CD4-positive, alpha-beta T cell treated with Interleukin-17A for 1 hour (primary cell): ENCODE measurements at places on chromosomes 13 and 19.

DNA sequence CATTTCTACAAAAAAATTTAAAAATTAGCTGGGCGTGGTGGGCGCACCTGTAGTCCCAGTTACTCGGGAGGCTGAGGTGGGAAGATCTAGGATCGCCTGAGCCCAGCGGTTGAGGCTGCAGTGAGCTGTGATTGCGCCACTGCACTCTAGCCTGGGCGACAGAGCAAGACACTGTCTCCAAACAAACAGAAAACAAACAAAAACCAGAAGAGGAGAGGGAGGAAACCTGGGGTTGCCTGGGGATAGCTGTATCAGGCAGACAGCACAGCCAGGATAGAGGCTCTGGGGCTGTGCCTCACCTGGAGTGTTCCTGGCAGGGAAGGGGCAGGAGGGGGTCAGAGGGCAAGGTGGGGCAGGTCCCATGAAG, 2.6 kb upstream of the POLR2E start:
- DNase-seq = no peak

DNA sequence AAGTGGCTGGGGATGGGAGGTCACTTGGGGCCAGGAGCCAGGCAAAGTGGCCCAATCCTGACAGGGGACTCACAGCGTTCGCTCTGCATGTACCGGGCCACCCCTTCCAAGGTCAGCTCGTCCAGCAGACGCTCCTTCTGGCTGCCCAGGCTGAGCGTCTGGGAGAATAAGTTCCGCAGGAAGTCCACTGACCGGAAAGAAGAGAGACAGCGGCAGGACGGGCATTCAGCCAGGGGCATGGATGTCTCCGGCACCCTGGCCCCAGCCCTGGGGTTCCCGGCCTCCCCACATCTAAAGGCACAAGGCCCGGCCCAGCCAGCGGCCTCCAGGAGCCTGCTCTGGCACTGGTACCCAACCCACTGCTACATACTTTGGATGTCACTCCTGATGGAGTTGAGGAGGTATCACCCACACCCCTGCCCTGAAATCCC, 6.1 kb downstream of the SIRT2 start:
- no peak for DNase-seq

- DNase-seq = no peak
These were observed 254.2 kb downstream of the GPC5 start for GRCh38 chr13:91652404-91653301.

- no peak for DNase-seq
These were observed 213.9 kb upstream of the SLITRK1 start for GRCh38 chr13:84096216-84096615.

GRCh38 chr19:47660435-47660832, 51.5 kb downstream of the BICRA start:
- no peak for DNase-seq

DNA sequence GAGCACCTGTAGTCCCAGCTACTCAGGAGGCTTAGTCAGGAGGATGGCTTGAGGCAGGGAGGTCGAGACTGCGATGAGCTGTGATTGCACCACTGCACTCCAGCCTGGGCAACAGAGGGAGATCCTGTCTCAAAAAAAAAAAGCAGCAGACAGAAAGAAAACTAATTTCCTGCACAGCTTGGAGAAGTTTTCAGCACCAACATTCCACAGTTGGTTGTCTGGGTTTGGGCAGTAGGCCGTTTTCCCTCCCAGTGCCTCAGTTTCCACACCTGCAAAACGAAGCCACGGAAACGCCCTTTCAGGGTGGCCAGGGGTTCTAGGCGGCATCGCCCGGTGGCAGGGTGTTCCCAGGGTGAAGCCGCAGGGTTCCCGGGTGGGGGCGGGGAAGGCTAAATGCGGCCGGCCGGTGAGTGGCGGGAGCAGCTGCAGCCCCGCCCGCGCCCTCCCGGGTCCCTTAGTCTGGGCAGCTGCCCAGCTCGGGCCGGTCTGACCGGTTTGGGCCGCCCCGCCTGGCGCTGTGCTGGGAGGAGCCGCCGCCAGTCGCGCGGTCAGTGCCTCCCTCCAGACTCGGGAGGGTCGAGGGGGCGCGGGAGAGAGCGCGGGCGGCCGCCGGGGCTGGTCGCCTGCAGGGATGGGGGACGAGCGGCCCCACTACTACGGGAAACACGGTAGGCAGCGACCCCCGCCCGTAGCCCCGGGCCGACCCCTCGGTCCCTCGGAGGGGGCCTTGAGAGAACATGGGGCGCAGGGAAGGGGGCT, at the start of gene SLC44A2:
TSS of gene SLC44A2 (plus strand) at position 551 of the 759 bp plus-strand sequence. CDS start at position 632, 81 bp downstream.
- DNase-seq = no peak

- no peak for DNase-seq
These were observed 809 bp downstream of the U2AF2 start for GRCh38 chr19:55655648-55656040.

GRCh38 chr19:33096005-33096404, 15.0 kb downstream of the GPATCH1 start:
- no peak for DNase-seq

DNA sequence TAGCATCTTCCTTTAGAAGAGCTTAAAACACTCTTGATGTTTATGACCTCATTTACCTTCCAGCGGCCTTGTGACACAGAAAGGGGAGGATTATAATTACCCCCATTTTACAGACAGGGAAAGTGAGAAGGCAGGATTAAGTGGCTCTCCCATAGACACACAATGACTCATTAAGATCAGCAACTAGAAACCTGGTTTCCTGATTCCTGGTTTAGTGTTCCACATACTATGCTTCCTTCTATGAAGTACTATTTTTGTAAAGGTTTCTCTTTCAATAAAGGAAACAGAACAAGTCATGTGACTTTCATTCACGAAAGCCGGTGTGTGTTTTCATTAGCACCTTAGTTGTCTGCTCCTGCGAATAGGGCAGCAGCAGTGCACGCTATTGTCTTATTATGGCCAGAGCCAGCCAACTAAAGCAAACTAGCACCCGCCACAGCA, 8.3 kb downstream of the IRS2 start:
- DNase-seq = peak; percentile 18

GRCh38 chr19:29489172-29489951, 36.4 kb upstream of the VSTM2B start:
- DNase-seq = no peak

DNA sequence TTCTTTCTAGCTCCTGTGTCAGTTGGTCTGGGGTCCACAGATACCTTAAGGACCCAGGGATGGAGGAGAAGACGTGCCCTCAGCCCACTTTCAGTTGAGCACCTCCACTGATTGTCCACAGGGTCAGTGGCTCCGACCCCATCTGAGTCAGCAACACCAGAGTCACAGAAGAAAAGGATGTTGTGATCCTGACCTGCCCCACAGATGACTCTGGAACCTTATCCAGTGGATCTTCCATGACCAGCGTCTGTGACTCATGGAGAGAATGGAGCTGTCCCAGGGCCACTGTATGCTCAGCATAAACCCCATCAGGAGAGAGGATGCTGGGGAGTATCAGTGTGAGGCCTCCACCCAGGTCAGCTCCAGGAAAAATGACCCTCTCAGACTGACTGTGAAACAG, 22.0 kb downstream of the CEACAM4 start:
- no peak for DNase-seq

DNA sequence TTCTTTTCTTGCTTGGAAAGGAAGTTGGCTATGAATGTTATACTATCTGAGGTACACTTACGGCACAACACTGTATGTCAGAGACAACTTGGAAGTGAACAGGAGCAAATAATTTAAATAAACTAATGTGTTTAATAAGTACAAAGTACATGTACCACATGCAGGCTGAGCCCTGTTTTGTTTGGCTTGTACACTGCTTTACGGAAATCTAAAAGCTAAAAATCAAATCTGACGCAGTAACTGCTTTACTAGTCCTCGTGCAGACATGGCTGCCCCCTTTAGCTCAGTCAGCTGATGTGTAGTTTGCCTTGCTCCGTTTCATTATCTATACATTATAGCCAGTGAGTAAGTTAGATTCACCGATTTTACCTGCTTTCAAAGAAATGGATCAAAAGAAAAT, 36.5 kb downstream of the TDRD3 start:
- DNase-seq = no peak

- DNase-seq = no peak
These were observed 309.1 kb upstream of the EDNRB start for GRCh38 chr13:78227709-78228108.

- peak; percentile 40 for DNase-seq
These were observed 9.3 kb downstream of the POU2F2 start for GRCh38 chr19:42122691-42123607.

DNA sequence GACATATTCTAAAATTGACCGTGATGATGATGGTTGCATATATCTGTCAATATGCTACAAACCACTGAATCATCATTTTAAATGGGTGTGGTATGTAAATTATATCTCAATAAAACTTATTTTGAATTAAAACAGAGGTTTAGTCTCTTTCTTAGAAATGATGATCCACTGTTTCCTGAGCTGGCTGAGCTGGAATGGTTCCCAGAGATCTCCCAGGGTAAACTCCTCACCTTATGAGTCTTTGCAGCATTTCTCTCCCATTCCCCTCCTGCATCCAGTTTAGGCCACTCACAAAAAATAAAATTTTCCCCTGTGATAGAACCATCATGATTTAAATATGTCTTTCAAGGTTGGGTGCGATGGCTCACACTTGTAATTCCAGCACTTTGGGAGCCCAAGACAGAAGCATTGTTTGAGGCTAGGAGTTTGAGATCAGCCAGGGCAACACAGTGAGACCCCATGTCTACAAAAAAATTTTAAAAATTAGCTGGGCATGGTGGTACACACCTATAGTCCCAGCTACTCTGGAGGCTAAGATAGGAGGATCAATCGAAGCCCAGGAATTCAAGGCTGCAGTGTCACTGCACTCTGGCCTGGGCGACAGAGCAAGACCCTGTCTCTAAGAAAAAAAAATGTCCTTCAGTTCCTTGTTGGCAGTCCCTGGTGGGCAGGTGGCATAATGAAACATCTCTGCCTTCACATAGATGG, 46.1 kb downstream of the FLT1 start:
- no peak for DNase-seq

DNA sequence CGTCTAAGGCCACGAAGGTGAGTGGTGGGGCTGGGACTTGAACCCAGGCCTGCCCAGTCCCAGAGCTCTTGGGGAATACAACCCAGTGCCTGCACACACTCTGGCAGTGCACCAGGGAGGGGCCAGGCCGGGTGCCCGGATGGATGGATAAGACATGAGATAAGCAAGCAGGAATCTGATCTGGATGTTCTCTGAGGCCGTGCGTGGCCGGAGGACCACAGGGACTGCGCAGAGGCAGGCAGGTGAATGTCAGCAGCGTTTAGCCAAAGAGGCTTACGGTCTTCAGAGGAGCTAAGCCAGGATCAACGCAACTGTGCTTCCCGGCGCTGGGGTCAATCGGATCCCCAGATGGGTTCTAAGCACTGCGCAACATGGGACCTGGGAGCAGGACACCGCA, 1.5 kb downstream of the ZNF787 start:
- DNase-seq = no peak

DNA sequence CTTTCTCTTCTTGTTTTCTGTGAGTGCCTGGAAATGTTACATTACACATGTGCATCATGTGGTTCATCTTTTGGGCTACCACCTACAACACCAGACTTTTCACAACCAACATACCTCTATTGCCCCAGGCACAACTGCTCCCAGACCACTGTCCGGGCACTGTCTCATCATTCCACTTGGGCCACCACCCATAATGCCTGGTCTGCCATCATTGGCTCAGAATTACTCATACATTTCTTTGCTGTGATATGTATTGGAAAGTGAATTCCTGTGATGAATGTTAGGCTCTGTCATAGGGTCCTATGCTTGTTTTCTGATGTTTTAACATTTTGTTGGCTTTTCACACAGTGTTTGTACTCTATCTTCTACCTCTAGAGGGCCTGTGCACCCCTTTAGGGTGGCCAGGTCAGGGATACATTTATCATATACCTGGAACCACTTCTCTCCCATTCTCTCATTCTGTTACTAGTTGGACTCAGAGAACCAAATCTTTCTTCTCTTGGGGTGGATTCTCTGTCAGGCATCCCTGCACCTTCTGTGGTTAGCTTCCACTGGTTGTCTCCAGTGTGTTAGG, 172.8 kb downstream of the NHLRC3 start:
- DNase-seq = no peak

DNA sequence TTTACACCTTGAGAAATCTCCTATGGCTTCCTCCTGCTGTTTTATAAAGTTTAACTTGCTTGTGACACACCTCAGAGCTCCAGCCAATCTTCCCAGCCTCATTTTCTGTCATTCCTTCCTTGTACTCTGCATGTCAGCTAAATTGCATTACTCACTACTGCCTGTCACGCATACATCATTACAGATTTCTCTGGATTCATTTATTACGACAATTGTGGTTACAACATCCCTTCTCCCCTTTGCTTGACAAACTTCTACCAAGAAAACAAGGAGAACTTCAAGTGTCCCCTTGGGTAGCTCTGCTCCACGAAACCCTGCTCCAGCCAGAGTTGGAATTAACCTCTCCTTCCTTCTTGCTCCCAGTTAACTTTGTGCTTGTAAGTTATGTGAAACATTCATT, 22.0 kb upstream of the GPR18 start:
- DNase-seq = no peak

DNA sequence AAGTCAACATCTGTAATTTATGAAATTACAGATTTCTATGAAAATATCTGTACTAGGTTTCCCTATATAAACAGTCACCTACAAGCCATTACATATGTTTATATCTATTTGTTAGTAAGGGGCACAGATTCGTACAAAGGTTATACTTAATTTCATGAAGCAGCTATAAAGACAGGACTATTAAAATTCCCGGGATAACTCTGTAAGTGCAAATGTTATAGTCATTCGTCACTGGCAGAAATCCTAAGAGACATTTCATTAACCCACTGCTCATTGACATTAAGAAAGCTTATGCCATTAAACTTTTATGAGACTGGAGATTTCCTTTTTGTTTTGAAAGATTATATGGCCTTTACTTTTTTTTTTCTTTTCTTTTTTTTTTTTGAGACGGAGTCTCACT, 122.9 kb downstream of the MYO16 start:
- DNase-seq = no peak

DNA sequence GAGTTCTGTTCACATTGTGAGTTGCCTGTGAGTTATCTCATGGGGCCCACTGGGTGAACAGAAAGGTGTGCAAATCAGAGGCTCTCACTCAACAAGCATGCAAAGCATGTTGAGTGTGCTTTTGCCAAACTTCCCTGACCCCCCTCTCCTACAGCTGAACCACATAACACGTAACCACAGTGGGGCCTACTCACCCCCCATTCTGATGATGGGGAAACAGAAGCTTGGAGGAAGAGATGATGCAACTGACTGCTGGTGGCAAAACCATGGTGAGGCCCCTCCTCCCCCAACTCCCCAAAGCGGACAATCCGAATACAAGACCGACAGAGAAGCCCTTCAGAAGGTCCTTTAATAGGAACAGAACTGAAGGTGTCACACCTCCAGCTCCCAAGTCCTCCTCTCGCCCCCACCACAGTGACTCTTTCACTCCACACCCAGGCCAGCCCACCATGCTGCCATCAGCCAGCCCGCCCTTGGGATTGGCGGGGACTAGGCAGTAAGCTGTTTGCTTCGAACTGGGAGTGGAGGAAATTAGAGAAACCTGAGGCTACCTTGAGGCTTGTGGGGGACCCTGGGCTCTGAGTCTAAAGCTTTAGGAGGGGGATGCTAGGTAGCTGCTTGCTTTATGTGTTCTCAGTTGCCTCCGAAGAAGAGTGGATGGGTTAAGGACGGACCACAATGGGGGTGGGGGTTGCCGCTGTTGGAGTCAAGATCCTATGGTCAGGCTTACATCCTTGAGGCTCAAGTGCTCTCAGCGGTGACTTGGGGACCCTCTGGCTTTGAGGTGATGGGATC, 3.8 kb downstream of the ZNF784 start:
- peak; percentile 44 for DNase-seq
